ENCODE measurements at places on chromosomes 3 and 15.

- peak; percentile 24 for DNase-seq
Observed at GRCh38 chr3:12336099-12336498, 47.2 kb downstream of the PPARG start.

DNA sequence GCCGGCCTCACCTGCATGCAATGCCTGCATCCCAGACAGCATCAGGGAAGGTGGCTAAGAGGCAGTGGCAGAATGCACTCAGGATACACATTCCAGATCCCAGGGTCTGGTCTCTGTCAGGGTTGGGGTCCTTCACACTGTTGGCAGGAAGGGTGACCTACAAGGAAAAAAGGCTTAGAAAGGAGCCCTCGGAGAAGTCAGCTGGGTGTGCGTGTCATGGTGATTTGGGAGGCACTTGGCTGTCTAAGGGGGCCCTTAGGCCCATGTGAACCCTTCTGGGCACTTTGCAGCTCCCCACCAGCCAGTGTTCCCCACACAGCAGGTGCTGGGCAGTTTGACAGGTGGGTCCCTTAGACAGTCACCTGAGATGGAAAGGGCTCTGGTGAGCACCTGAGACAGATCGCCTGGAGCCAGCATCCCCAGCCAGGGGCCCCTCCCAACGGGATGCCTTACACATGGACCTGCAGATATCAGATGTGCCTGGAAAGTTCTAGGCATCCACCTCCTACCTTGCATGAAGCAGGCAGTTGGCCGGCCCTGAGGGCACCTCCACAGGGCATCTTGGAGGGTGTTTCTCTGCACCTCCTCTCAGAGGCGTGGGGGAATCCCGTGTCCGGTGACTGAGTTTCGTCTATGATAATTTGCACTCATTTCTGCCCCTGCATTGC is 131.6 kb downstream of the LRRK1 start:
- DNase-seq: no peak

DNA sequence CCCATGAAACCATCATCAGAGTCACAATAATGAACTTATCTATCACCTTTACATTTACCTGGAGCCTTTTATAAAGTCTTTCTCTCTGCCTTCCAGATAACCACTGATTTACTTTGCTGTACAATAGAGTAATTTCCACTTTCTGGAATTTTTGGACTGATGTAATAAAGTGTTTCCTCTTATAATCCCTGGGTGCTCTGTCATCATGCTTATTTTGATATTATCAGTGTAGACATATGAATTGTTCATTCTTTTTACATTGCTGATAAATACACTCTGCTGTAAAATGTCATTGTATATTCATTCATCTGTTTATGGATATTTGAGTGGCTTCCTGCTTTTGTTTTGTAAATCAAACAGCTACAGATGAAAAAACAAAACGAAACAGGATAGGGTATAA is 27.0 kb upstream of the IREB2 start:
- no peak for DNase-seq

GRCh38 chr3:142509079-142509478 is 61.2 kb upstream of the XRN1 start:
- DNase-seq: no peak

Data from CD4-positive, alpha-beta T cell treated with Interleukin-10 for 1 hour (primary cell).